ENCODE measurements at places on chromosomes 6 and 20.

- H3K27ac ChIP-seq, result no peak overlapping the region
- H3K27me3 ChIP-seq, result no peaks in the 10 kb centered on the region
- H3K4me1 ChIP-seq, result no peaks in the 10 kb centered on the region
Measured at GRCh38 chr6:142241061-142241460, 60.7 kb upstream of the ADGRG6 start.

DNA sequence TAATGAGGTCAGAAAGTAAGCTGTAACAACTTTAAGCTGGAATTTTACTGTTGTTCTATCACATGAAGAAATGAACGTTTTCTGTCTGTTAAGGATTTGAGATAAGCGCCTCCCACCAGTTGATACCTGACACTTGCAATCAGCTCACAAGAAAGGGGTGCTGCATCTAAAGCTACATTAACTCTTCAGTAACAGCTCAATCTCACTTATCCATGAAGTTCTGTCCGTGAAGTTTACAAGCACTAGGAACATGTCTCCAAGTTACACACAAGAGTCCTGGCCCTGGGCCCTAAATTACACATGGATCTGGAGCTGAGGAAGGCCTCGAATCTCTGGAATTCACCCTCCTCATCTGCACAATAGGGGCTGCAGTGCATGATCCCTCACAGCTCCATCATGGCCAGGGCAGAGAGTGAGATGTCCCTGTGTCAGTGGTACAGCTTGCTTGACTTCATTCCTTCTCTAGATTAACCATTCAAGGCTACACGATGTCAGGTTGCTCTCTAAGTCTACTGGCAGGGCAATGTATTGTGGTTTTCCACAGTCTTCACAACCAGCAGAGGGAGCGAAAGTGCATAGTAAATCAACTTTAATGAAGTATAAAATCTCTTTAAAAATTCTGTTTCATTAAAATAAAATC, 182.4 kb upstream of the MCHR2 start:
- H3K27ac ChIP-seq, result no peak overlapping the region
- H3K4me3 ChIP-seq, result no peak overlapping the region
- no peaks in the 10 kb centered on the region for H3K36me3 ChIP-seq
- no peak for DNase-seq
- no peaks in the 10 kb centered on the region for H3K4me1 ChIP-seq

GRCh38 chr6:26155061-26155930, 68.1 kb downstream of the HFE start:
- peaks cover 24% of the 10 kb centered on the region for H3K4me1 ChIP-seq
- peak overlapping the region; percentile 65 for H3K4me3 ChIP-seq
- no peaks in the 10 kb centered on the region for H3K27me3 ChIP-seq
- peak overlapping the region; percentile 87 for H3K27ac ChIP-seq

DNA sequence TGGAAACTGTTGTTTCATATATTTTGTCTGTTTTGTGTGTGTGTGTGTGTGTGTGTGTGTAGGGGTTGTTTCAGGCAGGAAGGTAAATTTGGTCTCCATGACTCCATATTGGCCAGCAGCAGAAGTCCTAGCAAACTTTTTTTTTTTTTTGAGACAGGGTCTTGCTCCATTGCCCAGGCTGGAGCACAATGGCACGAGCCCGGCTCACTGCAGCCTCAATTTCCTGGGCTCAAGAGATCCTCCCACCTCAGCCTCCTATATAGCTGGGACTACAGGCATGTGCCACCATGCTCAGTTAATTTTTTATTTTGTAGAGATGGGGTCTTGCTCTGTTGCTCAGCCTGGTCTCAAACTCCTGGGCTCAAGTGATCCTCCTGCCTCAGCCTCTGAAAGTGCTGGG, 75.8 kb downstream of the PRDM1 start:
- no peak overlapping the region for H3K4me3 ChIP-seq
- H3K4me1 ChIP-seq, result peaks cover 34% of the 10 kb centered on the region
- no peaks in the 10 kb centered on the region for H3K36me3 ChIP-seq
- no peak overlapping the region for H3K27ac ChIP-seq
- no peak for DNase-seq

- no peak for DNase-seq
- peaks cover 2% of the 10 kb centered on the region for H3K36me3 ChIP-seq
- H3K4me1 ChIP-seq, result peaks cover 20% of the 10 kb centered on the region
- no peaks in the 10 kb centered on the region for H3K27me3 ChIP-seq
Measured at GRCh38 chr6:31156641-31157040, 961 bp downstream of the CCHCR1 start.

- H3K4me1 ChIP-seq, result peaks cover 8% of the 10 kb centered on the region
- DNase-seq, result no peak
- H3K36me3 ChIP-seq, result no peaks in the 10 kb centered on the region
- peak overlapping the region; percentile 91 for H3K27ac ChIP-seq
- peak overlapping the region; percentile 79 for H3K4me3 ChIP-seq
Measured at GRCh38 chr20:8020314-8021079, 936 bp upstream of the TMX4 start.

- no peaks in the 10 kb centered on the region for H3K36me3 ChIP-seq
- H3K27ac ChIP-seq, result no peak overlapping the region
- no peak overlapping the region for H3K4me3 ChIP-seq
- peaks cover 11% of the 10 kb centered on the region for H3K4me1 ChIP-seq
- DNase-seq, result peak; percentile 79
Measured at GRCh38 chr6:27505209-27506027, 32.5 kb upstream of the ZNF184 start.

- no peak overlapping the region for H3K27ac ChIP-seq
- no peak for DNase-seq
Measured at GRCh38 chr6:38218235-38218634, 398.7 kb downstream of the ZFAND3 start.

DNA sequence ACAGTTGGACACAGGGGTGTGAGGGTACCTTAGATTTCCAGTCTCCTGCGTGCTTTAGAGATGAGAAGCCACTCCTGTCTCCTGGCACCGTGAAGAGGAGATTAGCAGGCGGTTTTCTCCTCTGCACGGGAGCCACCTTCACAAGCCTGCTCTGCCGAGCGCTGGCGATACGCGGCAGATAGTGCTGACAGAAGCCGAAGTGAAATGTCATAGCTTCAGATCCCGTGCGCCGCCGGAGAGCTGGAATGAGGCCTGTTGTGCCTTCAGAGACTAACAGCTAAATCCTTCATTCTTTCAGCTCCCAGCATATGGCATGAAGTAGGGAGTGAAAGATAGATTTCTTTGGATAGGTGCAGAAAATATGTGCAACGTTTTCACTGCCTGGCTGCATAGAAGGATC, 371.0 kb downstream of the TAF4 start:
- no peaks in the 10 kb centered on the region for H3K4me1 ChIP-seq
- no peak for DNase-seq
- no peaks in the 10 kb centered on the region for H3K27me3 ChIP-seq
- H3K27ac ChIP-seq, result no peak overlapping the region
- no peak overlapping the region for H3K4me3 ChIP-seq

GRCh38 chr20:61786230-61786629, 279.5 kb downstream of the TAF4 start:
- no peaks in the 10 kb centered on the region for H3K4me1 ChIP-seq
- no peaks in the 10 kb centered on the region for H3K27me3 ChIP-seq
- H3K4me3 ChIP-seq, result no peak overlapping the region

Data from natural killer cell (primary cell).